ENCODE measurements at places on chromosomes 7 and 10.

- no peak for DNase-seq
Observed at GRCh38 chr10:22053048-22053447, 49.5 kb upstream of the DNAJC1 start.

- no peak for DNase-seq
Observed at GRCh38 chr10:116598329-116598728, 7.6 kb downstream of the PNLIPRP1 start.

- DNase-seq, result no peak
Observed at GRCh38 chr7:963236-964078, 9.0 kb upstream of the ADAP1 start.

- DNase-seq, result no peak
Observed at GRCh38 chr10:91049296-91049987, 128.6 kb upstream of the ANKRD1 start.

GRCh38 chr10:2494399-2494798 is 572.9 kb upstream of the PFKP start:
- no peak for DNase-seq

- DNase-seq, result no peak
Observed at GRCh38 chr7:127838816-127839415, 186.9 kb downstream of the SND1 start.

- DNase-seq, result no peak
Observed at GRCh38 chr10:103895411-103896186, 22.4 kb downstream of the STN1 start.
